Neural crest cell (in vitro differentiated cells): ENCODE measurements at places on chromosomes 1 and 21.

GRCh38 chr1:55215194-55216021 is at the start of gene USP24:
Gene USP24 (minus strand): TSS chr1:55215364. CDS start chr1:55215113, 251 bp downstream.
- DNase-seq = peak; percentile 62

DNA sequence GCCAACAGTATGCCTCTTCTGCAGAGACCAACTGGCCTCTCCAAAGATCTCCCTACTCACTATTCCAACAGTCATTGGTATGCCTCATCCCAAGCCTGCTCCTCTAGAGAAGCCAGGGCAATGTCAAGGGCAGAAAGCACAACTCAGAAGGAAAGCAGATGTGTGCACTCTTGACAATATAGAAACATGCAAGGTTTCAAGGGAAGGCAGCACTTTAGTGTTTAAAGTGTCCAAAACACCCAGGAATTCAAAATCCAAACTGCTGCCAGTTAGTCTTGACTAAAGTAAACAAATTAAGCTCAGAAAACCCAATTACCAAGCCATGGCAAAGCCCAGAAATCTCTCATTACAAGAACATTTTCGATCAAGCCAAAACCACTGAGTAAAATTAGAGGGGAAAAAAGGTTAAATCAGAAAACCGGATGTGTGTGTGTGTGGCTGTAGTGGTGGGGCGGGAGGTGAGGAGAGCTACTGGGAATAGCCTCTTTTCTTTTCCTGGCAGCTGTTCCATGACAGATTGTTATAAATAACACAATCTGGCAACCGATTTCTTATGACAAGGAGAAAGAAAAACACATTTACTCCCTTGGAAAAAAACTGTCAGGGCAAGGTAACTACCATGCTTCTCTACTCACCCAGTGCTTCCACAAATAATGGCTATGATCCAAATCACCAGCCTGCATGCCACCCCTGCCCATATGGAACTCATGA is 39.2 kb downstream of the EIF2B3 start:
- no peak for DNase-seq

GRCh38 chr1:4210043-4210442 is 310.0 kb upstream of the C1orf174 start:
- no peak for DNase-seq

DNA sequence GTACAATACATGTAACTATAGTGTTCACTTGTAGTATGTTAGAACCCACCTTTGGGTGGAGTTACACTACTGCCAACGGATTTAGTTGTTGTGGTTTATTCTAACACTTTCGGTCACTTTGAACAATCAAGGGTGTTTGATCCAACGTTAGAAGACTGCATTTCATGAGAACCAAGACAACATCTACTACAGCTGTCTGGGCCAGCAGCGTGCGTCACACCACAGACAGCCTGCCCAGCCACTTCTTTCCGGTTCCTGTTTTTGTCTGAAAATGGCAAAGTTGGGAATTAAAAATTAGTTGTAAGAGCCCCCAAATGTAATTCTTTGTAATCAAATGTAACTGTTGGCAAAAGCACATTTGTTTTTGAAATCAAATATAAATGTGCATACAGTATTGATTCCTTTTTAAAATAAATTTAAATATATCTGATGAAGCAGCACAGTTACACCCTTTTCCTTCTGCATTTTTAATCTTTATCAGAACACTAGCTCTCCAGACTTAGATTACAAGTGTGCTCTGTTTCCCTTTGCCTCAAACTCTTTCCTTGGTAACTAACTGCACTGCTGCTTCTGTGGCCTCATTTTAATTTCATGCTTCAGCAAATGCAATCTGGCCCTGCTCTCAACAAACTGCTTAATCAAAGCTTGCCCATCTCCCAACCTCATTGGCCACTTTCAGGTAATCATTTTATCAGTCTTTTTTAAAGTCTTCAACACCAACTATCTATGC is 86.6 kb upstream of the DPH5 start:
- no peak for DNase-seq

- DNase-seq = no peak
Measured at GRCh38 chr1:114094363-114094634, 59.4 kb downstream of the SYT6 start.

DNA sequence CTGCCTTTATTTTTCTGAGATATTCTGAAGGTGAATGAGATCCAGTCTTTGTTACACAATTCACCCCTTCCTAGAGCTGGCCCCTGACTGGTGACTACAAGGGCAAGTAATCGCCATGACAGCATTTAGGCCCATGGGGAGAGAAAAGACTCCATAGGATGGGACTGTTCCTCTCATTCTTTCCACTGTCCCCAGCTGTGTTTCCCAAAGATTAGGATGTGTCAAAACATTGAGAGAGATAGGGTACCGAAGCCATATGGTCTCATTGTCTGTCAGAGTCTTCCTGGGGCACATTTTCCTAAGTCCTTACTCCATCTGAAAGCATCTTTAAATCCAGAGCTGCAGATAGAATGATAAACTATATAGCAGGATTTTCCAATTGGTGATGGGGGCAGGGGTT is 423.5 kb downstream of the OMA1 start:
- DNase-seq = no peak

DNA sequence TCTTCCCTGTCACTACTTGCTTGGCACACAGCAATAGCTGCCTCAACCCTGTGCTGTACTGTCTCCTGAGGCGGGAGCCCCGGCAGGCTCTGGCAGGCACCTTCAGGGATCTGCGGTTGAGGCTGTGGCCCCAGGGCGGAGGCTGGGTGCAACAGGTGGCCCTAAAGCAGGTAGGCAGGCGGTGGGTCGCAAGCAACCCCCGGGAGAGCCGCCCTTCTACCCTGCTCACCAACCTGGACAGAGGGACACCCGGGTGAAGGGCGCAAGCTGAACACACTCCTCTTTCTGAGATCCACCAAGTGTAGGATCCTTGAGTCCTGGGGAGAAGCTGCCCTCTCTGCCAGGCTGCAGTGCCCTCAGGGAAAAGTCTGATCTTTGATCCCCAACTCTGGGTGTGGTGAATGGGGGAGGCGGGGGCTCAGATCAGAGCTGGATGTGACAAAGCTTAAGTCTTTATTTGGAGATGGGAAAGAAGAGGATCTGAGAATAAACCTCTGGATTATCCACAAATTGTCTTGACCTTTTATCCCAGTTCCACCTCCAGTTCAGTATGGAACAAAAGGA is 1.2 kb downstream of the RXFP4 start:
- DNase-seq = no peak

GRCh38 chr1:51649593-51650091 is 32.8 kb downstream of the OSBPL9 start:
- DNase-seq = no peak

DNA sequence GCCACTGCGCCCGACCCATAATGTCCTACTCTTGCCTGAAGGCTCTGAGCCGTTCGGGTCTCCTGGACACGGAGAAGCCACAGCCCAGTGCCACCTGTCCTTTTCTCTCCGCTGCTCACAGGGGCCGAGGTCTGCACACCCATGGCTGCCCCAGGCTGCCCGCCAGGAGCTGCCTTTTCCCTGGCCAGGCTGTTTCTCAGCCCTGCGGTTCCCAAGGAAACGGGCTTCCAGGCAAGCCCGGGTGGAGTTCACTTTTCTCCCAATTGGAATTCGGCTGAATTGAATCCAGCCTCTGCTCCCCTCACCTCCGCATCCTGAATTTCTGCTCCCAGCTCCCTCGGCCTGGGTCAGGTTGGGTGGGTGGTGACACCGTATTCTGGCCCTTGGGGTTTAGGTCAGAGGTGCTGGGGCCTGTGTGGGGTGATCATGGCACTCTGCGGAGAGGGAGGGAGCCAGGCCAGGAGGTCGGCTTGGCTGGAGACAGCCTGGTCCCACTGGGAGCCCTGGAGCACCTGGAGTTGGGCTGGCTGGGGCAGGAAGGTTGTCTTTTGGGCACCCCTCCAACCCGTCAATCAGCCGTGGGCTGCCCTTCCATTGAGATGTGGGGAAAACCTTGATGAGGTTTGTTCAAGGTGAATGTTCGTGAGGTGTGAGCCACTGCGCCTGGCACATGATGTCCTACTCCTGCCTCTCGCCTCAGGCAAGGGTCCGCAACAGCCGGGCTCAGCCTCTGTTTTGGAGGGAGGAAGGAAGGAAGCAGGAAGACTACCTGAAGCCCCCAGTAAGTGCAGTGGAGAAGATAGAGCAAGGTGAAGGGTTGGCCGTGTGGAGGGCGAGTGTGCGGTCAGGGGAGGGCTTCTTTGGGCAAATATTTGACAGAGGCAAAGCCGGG is 25.1 kb downstream of the RRP1 start:
- DNase-seq = no peak

DNA sequence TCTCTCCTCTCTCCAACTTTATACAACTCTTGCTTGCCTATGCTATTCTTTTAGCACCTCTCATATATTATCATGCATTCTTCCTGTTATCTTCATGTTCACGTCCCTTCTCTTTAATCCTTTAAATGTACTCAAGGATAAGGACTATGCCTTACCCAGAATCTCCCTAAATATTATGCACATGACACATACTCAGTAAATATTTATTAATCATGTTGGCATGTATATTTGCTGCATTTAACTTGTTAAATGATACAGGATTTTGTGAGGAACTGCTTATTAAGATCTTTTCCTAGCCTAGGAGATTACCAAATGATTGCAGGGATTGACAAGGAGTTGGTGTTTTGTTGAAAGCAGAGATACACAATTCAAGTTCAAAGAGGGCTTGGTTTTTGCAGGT is 109.4 kb downstream of the RGS2 start:
- DNase-seq = no peak

GRCh38 chr1:175572932-175573868 is 170.2 kb downstream of the TNR start:
- DNase-seq = no peak

DNA sequence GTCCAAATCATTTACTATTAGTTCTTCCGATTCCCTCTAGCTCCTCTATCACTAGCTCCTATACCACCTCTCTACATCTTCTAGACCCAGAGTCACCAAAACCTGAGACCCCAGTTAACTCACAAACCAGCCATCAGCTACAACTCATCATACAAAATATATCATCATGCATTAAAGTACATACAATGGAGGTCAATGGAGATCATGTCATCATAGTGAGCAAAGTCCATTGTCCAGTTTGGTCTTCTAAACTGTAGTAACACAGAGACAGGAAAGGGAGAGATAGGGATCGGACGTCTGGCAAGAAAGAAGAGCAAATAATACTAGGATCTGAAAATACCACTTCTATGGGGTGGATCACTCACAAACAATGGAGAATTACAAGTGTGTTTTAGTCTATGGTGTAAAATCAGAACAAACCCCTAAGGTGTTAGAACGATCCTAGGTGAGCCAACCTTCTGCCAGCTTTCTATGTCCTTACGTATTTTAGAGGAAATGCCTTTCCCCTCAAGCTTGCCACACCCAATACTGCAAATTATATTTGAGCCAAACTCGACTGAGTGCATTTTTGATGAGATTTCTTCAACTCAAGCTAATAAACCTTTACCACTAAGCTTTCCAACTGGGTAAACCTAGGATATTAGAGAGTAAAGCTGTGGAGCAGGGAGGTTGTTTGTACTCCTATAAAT is 3.9 kb downstream of the ADIPOR1 start:
- DNase-seq = no peak

- DNase-seq = no peak
Measured at GRCh38 chr21:45709173-45709572, 65.6 kb downstream of the PCBP3 start.

DNA sequence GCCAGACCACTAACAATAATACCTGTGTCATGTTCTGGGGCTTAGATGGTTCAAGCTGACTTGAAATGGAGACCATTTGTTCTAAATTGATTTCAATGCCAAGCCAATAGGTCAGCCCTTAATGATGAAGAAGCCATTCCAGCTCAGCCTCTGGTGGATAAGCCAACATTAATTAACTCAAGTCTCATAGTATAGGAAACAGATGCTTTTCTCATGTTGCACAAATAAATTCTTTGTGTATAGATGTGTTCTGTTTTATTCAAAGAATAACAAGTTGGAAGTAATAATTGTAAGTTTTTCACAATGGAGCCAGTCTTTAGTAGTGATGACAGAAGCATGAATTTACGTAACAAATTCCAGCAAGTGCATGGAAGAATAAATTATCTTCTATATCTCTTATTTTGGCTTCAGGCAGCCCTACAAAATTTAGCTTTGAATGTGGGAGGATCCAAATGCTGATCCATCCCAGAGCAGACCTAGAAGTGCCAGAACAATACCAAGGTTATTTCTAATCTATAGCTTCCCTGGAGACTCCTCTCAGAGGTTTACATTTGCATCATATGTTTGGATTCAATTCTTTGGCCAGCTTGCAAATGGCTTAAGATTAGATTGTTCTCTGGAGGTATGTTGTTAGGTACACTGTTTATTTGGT is 42.2 kb upstream of the C1orf105 start:
- DNase-seq = no peak

DNA sequence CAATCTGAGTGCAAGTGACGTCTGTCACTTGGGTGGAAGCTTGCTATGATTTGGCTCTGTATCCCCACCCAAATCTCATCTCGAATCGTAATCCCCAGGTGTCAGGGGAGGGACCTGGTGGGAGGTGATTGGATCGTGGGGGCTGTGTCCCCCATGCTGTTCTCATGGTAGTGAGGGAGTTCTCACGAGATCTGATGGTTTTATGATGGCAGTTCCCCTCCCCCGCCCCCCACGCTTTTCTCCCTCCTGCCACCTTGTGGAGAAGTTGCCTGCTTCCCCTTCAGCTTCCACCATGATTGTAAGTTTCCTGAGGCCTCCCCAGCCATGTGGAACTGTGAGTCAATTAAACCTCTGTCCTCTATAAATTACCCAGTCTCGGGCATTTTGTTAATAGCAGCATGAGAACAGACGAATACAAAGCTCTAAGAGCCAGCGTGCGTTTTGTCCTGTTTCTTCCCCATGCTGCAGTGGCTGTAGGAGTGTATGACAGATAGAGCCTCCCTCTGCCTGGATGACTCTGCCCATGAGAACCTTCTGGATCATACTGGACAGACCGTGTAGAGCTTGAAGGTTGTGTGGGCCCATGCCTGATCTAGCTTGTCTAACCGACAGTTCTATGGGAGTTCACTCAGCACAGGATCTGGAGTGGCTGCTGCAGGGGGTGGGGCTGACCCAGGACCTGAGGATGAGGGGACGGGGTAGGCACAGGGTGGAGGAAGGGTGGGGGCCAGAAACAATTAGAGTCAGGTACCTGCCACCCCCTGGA is 139.7 kb upstream of the ERRFI1 start:
- no peak for DNase-seq

DNA sequence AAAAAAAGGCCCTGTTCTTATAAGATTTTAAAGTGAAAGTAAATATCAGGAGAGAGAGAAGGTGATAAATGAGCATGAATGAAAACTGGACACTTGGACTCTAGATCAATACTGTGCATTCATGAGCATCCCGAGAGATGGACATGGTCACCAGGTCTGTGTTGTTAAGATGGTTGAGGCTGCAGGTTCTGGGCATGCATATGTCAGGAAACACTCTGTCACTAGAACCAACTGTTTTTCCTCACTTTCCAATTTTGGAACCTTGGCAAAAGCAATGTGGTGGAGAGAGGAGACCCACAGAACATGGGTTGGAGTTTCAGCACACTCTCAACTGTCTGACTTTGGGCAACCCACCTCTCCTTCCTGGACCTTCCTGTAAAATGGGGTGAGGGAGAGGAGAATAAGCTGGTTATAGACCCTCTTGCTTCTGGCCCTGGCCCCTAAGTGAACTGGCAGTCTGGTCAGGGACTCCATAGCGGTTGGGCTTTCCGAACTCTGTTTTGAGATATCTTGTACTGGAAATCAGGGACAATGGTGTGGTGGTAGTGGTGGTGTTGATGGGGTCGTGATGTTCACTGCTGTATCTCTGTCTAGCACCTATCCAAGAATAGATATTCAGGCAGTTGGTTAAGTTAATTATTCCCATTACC is 4.2 kb downstream of the MAN1C1 start:
- DNase-seq = no peak

GRCh38 chr1:85351202-85351828 is 74.9 kb upstream of the BCL10 start:
- no peak for DNase-seq

- no peak for DNase-seq
Measured at GRCh38 chr1:5765997-5766913, 226.0 kb downstream of the NPHP4 start.
